T-helper 1 cell treated with Interleukin-12 subunit alpha and Interleukin-12 subunit beta and Interleukin-4 antibody, amounts not matched to agents 30 ng/mL and 1 ng/mL, for 36 hours (primary cell): ENCODE measurements at places on chromosomes 5 and 9. TPM values are rescaled to one million over a fixed set of nuclear protein-coding genes. Genes with fewer than 3 reads are reported as not detected.

IRX2 gene
- total RNA-seq: not detected in 2 replicates

SLC34A3 gene
- not detected in 2 replicates for total RNA-seq

FKTN gene
- 11.1 and 15.2 TPM in 2 replicates for total RNA-seq

PRDM9 gene
- total RNA-seq: not detected in 2 replicates

CBY3 gene
- not detected in 2 replicates for total RNA-seq

CNTFR gene
- not detected in 2 replicates for total RNA-seq

NPR2 gene
- 10.4 and 12.0 TPM in 2 replicates for total RNA-seq

GABRA6 gene
- not detected in 2 replicates for total RNA-seq

PCDHGA3 gene
- 0.07 and 0.34 TPM in 2 replicates for total RNA-seq

LCP2 gene
- total RNA-seq: 464 and 467 TPM in 2 replicates

FOXD4L6 gene
- total RNA-seq: 0.15 TPM in 1 of 2 replicates, not detected in the other

BAAT gene
- total RNA-seq: 0.07 TPM in 1 of 2 replicates, not detected in the other

C5orf24 gene
- total RNA-seq: 32.7 and 35.5 TPM in 2 replicates

MOCS2 gene
- total RNA-seq: 18.0 and 18.5 TPM in 2 replicates

ACOT12 gene
- not detected in 2 replicates for total RNA-seq

SOX30 gene
- 0.10 and 0.12 TPM in 2 replicates for total RNA-seq

HRH2 gene
- 39.3 and 39.8 TPM in 2 replicates for total RNA-seq

TAF7 gene
- total RNA-seq: 61.0 and 65.9 TPM in 2 replicates

BICD2 gene
- total RNA-seq: 27.1 and 28.2 TPM in 2 replicates

WNT8A gene
- not detected in 2 replicates for total RNA-seq

CDKN2B-AS1 gene
- total RNA-seq: 4.8 and 6.5 TPM in 2 replicates

MARVELD2 gene
- total RNA-seq: 0.17 TPM in 1 of 2 replicates, not detected in the other

SPATA31D4 gene
- total RNA-seq: not detected in 2 replicates

OR1Q1 gene
- total RNA-seq: not detected in 2 replicates

HNRNPA0 gene
- 27.6 and 29.3 TPM in 2 replicates for total RNA-seq

CACFD1 gene
- total RNA-seq: 0.78 and 1.3 TPM in 2 replicates

ZFP2 gene
- total RNA-seq: 0.24 and 0.32 TPM in 2 replicates
